ENCODE measurements at places on chromosomes 2 and 18. TPM values are rescaled to one million over a fixed set of nuclear protein-coding genes. Genes with fewer than 3 reads are reported as not detected.

- no peak for DNase-seq
Observed at GRCh38 chr2:80302314-80303005, 2.1 kb downstream of the LRRTM1 start.

Gene VWA3B
- 8.0 TPM for polyA plus RNA-seq

DNA sequence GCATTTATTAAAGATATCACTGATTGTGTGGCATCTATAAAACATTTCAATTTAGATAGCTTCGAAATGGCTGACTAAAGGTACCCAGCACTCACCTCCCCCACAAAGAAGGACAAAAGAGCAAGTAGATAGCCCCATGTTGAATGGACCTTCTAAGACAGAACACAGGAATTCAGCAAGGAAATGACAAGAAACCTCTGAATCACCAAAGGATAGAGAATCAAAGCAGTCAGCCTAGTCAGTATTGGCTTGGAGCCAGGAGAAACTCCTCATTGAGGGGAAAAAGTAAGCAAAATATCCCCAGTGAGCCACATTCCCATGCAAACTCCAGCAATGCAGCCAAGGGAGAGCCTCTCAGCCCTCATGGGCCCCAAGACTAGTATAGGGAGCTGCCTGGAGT, 113.7 kb downstream of the BARD1 start:
- no peak for DNase-seq

DNA sequence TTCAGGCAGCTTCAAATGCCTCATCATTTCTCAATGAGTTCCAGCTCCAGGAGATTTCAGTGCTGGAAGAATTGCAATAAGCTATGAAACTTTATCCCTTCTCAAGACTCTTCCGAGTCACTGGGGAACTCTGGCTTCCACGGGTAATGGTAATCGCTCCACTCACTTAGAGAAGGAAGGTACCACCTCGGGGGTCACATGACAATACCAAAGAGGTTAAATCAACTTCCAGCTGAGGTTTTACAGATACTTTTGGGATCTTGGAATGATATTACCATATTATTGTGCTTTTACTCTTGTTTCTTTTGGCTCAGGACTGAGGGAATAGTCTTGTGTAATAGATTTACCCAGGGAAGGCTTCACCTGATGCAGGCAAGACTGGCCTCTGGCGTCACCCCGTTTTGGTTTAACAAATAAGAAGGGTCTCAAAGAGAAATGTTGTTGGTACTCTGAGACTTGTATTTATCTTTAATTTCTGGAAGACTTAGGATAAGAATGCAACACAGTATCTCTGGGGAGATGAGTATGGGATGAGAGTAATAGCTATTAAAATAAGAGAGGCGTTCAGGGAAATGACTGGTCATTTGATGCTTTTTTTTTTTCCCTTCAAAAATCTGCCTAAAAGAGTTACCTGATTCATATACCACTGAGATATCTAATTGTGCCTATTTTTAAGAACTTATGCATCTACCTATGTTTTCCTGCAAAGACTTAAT, 316.9 kb upstream of the ZEB2 start:
- no peak for DNase-seq

GRCh38 chr18:7452331-7452730, 114.8 kb upstream of the PTPRM start:
- no peak for DNase-seq
